ENCODE measurements at places on chromosomes 5 and 9.

DNA sequence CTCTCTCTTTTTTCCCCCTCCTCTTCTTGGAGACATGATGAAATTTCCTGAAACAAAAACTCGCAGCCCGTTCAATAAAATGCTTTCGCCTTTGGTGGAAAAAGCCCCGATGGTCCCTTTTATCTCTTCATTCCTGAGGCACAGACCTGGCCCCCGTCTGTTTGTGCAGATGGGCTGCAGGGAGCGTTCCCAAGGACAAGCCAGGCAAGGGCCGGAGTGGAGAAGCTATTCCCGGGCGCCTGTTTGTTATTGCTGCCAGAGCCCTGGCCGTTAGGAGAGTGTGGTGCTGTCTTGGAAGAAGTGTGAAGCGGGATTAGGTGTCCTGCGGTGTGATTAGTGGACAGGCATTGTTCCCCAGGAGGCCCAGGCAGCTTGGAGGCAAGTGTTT lies 71.9 kb downstream of the SMIM23 start:
- DNase-seq, result no peak

DNA sequence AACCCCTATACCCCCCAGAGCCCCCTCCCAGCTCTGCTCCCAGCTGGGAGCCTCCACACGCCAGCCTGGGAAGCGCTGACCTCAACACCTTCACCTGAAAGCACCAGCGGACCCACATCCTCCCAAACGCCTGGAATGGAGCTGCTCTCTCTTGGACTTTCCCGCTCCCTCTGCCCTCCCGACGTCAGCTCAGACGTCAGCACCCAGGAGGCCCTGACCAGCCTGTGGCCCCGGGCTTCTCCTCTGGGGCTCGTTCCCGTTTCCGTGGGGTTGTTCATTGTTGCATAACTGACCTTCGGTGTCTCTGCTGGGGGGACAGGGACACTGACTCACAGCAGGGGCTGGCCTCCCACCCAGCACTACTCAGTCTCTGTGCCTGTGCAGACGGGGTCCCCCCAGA lies 35.0 kb upstream of the SLC6A3 start:
- no peak for DNase-seq

DNA sequence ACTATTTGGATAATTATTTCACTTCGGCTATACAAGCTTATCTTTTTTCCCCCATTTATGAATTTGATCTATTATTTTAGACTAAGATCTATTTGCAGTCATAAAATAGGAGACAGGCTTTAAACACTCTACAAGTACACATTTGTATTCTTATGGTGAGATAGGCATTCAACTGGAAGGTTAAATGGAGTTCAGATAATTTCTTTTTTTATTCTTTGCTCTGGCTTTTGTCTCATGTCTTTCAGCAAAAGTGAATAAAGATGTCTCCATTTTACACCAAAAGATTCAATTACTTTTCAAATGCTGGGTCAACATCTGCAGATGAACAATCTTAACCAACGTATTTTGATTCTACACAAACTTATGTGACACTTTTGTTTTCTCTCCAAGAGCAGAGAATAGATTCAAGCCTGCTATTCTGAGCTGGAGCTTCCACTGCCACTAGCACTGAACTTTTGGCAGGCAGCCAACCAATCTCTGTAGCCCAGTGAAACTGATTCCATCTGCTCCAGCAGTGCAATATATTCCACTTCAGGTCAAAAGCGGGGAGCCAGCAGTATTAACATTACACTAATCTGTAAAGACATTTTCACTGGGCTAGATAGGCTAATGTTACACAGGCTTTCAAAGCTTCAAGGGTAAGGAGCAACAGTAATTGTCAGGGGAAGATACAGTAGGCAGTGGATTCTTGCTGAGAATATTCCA lies 452.0 kb upstream of the ZNF608 start:
- DNase-seq, result peak; percentile 72

DNA sequence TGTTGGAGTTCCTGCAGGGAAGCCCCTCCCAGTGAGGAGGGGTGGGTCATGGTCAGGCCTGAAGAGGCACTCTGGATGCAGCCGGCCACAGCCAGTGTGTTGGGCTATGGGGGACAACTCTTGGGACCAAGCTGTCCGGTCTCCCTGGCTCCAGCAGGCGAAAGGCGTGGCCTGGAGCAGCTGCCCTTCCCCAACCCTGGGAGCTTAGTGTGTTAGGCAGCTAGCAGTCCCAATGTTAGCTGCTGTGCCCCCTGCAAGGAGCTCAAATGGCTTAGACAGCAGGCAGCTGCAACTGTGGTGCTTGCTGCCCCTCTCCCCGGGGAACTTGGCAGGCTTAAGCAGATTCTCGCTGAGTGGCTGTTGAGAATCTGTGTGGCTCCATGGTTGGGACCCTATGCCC lies 67.5 kb upstream of the ACTBL2 start:
- DNase-seq, result no peak

- no peak for DNase-seq
These were observed 12.0 kb upstream of the SLC34A1 start for GRCh38 chr5:177372034-177372896.

DNA sequence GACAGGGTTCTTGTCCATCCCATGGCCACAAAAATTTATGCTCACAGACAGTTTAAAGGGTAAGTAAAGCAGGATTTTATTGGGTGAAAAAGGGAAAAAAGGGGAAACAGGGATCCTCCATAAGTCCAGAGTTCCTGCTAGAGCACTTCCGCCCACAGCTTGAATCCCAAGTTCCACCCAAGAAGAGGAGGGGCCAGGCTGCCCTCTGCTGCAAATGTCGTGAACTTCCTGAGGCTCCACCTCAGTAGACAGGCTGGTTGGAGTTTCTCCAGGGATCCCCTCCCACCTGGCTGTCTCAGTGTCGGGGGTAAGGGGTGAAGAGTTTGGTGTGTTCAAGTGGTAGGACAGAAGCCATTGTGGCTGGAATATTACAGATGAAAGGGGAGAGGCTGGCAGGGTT lies 275.0 kb upstream of the SGCD start:
- no peak for DNase-seq

DNA sequence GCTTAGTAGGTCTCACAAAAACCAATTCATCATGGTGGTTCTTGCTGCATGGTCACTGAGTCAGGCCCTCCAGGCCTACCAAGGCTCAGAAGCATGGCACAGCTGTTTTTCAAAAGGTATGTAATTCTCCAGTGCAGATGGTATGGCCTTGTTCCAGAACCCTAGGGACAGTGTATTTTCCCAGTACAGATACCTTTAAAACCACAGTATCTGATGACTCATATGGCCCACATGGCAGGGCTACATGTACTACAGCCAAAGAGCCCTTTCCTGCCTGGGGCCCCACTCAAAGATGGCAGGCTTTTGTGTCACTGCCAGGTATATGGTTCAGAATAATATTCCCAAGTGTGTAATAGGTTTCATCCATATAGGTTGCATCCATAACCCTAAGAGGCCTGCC lies 16.5 kb downstream of the CSF2 start:
- DNase-seq, result no peak

DNA sequence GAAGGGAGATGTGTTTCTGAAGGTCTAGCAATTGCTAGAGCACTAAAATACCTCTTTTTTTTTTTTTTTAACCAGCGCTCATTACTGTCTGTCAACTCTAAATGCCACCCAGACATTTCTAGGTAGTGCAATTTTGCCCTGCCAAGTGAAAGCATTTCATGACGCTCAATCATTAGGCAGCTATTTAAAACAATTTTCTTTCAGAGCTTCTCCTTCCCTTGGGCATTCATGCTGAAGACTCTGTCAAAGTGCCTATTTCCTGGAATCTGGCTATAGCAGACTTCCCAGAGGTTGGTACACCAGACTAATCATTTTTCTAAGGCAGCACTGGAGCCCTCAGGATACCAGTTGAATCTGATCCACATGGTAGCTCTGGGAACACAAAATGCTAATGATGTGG lies 97.0 kb upstream of the ANKRD55 start:
- no peak for DNase-seq

- DNase-seq, result no peak
These were observed 271.8 kb downstream of the TRIM32 start for GRCh38 chr9:116958881-116959280.

GRCh38 chr9:92310562-92310961 lies 14.6 kb downstream of the NOL8 start:
- no peak for DNase-seq

DNA sequence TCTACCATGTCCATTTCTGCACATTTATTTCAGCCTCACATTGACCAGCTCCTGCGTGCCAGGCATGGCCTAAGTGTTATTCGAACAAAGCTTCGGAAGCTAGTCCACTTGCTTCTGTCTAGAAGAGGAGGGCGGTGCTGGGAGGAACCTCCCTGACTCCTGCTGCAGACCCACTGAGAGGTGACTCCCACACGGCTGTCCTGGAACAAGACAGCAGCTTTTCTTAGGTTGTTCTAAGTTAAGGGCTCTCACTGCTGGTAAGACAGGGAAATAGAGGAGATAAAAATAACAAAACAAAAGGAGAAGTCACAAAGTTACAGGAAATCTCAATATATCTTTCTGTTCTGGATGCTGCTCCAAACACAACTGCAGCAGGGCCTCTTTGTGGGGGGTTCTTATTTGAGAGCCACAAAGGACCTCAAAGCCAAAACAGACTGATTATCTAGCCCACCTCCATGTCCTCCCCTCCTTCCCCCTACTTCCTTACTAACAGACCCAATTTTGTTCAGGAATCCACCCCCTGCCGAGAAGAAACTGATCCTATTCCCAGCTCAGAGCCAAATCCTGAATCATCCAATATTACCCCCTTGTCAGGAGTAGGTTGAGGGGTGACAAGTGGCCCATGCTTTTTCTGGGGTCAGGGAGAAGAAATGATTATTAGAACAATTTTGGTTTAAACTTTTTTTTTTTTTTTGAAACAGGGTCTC lies 28.4 kb upstream of the KCNIP1 start:
- DNase-seq, result no peak

DNA sequence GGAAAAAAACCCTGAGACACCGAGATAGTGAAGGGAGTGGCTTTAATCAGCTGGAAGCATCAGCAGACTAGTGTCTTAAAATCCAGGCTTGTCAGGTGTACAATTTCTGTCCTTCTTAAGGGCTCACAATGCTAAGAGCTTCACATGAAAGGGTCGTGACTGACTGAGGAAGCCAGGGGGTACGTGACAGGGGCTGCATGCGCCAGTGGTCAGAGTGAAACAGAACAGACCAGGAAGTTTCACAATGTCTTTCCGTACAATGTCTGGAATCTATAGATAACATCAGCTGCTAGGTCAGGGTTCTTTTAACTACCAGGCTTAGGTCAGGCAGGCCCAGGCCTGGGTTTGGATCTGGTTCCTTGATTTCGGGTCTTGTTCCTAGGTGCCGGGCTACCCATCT lies 253.0 kb downstream of the CDH10 start:
- DNase-seq, result no peak

DNA sequence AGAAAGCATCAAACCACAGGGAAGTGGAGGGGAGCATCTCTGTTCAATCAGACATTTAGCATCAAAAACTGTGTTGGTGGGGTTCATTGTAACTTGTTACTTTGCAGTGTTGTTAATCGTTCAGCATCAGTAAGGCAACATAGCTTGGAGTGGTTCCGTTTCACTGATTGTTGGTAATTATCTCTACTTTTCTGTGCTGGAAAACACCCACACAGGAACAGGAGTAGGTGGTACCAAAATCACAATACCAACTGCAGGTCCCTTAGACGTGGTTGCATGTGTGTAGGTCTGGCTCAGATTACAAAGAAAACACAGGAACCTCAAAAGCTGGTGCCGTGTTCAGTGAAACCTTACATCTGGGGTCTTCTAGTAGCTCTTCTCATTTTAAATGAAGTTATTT lies 146.8 kb downstream of the RNF180 start:
- no peak for DNase-seq

GRCh38 chr9:34957492-34958410 lies at the start of gene PHF24:
Gene PHF24, plus strand, starts transcription at chr9:34958285. Its CDS starts 13,014 bp downstream, at chr9:34971299.
- DNase-seq, result no peak

- no peak for DNase-seq
These were observed 73.3 kb downstream of the INSL6 start for GRCh38 chr9:5112109-5112592.

GRCh38 chr5:122367456-122367855 lies 55.4 kb downstream of the SNCAIP start:
- no peak for DNase-seq

- no peak for DNase-seq
These were observed 204.9 kb upstream of the GAS1 start for GRCh38 chr9:87152256-87152655.

- DNase-seq, result no peak
These were observed 16.1 kb downstream of the IFNE start for GRCh38 chr9:21465859-21466518.

DNA sequence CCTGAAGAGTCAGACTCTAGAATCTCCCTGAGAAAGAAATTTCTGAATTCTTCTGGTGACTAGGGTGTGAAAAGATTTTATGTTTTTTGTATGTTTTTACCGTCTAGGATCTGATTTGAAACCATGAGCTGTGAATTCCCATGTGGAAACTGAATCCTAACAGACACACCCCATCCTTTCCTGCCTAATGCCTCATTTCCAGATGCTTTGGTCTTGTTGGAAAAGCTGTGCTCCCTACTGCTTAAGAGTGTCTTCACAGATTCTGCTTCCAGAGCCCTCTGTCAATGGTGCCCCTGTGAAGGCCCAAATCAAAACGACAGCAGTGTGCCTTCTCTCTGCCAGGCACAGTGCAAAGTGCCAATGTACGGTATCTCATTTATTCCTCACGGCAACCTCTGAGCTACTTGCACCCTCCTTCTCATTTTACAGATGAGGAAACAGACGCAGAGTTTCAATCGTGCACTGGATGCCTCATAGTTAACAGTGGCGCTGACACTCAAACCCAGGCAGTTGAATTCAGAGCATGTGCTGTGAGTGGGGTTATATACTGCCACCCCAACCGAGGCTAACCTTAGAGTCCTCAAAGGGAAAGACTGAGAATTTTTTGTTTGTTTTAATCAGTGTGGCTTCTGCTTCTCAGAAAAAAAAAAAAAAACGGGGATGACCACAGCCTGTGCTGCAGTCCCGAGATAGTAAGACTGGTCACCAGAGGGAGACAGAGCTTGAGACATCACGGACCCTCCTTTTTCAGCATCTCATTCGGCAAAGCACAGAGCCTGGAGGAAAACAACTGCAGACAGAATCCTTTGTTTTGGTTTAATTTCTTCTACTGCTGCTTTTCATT lies 188.4 kb downstream of the SNCAIP start:
- no peak for DNase-seq

GRCh38 chr5:11305245-11305644 lies 544.2 kb upstream of the DAP start:
- DNase-seq, result no peak

GRCh38 chr5:153979028-153979783 lies 59.5 kb downstream of the FAM114A2 start:
- no peak for DNase-seq

DNA sequence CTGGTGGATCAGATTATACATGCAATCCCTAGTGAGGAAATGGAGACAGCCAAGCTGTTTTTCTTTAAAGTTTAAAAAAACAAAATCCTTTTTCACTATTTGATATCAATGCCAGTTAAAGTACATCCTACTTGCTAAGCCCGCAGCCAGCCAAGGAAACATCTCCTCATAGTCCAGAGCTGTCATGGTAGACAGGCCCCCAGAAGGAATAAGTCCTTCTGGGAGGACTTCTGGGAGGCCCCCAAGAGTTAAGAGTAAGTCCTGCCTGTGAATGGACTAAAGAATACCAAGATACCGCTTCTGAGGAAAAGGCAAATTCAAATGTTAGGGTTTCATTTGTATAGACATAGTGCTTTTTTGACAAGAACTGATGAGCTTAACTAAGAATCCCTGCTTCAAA lies 38.3 kb downstream of the MOCS2 start:
- DNase-seq, result no peak

GRCh38 chr5:139761501-139761900 lies 34.1 kb upstream of the PSD2 start:
- no peak for DNase-seq
